ENCODE measurements at places on chromosomes 1 and 21.

DNA sequence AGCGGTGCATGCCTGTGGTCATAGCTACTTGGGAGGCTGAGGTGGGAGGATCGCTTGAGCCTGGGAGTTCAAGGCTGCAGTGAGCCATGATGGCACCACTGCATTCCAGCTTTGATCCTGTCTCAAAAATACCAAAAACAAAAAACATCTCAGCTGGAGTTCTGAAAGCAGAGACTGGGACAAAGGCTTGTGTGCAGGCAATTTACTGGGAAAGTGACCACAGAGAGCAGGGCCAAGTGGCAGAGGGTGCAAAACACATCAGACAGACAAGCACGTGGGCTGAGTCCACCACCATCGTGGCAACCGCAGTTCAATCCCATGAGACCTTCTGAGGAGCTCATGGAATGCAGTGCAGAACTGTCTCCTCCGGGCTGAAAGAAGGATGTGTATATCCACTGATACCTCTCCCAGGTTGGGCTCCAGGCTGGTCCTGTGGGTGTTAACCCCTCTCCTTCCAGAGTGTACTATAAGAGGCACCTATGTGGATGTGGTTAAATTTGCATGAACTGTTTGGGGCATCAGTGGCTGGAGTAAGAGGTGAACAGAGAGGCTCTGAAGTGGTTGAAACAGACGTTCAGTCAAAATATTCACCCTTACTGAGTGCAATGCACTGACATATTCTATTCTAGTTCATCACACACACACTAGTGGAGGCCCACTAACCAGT lies 10.8 kb downstream of the PIGP start:
- peak; percentile 24 for DNase-seq

DNA sequence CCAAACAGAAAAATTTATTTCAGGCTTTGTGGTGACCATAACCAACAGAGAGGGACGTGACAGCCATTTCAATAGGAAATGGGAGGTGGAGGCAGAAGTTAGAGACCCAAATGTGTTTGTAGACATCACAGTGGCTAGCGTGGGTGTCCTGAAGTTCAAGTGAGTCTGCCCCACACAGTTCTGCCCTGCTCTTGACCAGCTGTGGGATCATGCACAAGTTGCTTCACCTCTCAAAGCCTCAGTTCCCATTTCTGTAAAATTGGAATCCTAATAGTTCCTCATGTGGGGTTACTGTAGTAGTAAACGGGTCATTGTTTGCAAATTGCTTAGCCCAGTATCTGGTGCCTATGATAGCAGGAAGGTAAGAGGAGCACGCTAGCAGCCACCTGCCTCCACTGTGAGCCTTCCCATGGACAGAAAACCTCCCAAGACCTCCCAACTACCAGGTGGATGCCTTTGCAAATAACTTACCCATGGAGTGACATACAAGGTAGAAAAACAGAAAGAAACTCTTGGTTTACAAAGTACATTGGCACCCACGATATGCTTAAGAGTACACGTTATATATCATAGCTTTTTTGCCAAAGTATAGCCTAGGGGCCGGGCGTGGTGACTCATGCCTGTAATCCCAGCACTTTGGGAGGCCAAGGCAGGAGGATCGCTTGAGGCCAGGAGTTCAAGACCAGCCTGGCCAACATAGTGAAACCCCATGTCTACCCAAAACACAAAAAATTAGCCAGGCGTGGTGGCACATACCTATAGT lies 29.1 kb downstream of the FHAD1 start:
- no peak for DNase-seq

GRCh38 chr1:207088161-207088560 lies 499 bp upstream of the C4BPB start:
- no peak for DNase-seq

DNA sequence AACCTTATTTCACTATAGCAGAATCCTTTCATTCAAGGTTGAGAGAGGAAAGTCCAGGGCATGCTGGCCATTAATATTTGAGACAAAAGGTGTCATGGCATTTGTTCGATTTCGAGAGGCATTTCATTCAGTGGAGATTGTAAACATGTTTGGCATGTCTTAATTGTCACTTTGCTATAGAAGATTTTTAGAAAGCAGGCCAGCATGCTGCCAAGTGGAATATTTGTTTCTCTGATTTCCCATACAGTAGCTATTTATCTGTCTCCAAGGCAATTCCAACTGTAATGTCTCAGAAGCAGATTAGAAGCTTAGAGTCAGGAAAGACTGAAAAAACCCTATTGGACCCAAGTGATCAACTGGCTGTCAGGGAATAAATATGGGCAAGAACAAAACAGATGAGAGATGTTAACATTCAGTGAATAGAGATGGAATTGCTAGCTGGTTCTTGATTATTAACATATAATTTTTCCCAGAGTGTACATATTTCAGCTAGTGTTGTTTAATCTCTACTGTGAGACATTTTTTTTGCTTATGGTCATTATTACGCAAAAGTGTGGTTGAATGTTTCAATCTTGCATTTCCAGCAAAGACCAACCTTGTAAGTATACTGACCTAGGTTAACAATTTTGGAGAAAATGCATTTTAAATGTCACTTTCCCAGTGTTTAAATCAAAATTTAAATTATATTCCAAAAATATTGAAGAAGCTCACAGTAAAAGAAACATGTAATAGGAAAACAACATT lies 174.6 kb downstream of the KCNK2 start:
- DNase-seq, result no peak

- peak; percentile 64 for DNase-seq
These were observed 15.5 kb upstream of the CD247 start for GRCh38 chr1:167533851-167534300.

DNA sequence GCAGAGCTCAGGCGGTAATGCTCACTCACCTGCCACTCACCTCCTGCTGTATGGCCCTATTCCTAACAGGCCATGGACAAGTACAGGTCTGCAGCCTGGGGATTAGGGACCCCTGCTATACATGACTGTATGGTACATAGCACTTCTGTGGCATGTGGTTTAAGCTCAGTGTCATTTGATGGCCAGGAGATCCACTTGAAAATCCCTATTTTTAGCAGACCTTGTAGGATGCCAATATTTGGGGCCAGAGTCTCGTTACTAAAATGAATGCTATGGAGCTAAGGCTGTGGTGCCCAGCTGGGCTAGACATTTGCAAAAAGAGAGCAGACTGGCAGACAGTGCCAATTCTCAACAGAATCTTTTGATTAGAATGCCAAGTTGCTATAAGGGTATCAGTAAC lies 1.7 kb upstream of the ANGPTL7 start:
- no peak for DNase-seq

GRCh38 chr21:44948426-44949120 lies 8.7 kb downstream of the SLX9 start:
- no peak for DNase-seq

GRCh38 chr1:65176056-65176450 lies 28.1 kb downstream of the AK4 start:
- DNase-seq, result no peak
